ENCODE measurements at places on chromosomes 13 and 19.

GRCh38 chr13:49855930-49856329 is 63.4 kb upstream of the KPNA3 start:
- DNase-seq = no peak

- DNase-seq = no peak
Measured at GRCh38 chr19:45757695-45758094, 11.4 kb downstream of the SIX5 start.

DNA sequence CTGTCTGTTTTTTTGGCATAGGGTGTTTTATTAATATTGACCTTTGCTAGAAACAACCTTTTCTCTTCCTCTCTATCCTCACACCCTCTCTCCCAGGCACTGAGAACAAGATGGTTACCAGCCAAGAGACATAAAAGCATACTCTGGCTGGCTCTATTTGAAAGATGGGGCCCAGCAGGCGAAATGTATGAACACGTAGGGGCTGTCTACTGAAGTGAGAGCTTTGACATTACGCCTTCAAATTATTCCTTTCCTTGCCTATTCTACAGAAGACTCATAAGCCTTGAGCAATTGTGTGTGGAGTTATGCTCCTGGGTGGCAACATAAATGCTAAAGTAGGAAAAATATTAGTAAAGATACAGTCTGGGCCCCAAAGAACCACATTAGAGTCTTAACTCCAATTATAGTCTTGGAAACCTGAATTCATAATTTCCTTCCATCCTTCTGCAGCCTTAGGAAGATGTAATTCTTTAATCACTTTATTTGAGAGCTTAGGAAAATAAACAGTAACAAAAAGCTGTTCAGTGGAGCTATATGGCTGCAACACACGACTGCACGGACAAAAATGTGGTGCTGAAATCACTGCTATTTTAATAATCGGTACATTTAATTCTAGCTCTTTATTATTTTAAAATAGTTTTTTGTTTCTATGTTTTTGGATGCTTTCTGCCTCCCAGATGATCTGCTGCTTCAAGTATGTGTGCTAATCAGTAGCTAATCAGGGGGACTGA is 122.3 kb upstream of the RNF113B start:
- no peak for DNase-seq

DNA sequence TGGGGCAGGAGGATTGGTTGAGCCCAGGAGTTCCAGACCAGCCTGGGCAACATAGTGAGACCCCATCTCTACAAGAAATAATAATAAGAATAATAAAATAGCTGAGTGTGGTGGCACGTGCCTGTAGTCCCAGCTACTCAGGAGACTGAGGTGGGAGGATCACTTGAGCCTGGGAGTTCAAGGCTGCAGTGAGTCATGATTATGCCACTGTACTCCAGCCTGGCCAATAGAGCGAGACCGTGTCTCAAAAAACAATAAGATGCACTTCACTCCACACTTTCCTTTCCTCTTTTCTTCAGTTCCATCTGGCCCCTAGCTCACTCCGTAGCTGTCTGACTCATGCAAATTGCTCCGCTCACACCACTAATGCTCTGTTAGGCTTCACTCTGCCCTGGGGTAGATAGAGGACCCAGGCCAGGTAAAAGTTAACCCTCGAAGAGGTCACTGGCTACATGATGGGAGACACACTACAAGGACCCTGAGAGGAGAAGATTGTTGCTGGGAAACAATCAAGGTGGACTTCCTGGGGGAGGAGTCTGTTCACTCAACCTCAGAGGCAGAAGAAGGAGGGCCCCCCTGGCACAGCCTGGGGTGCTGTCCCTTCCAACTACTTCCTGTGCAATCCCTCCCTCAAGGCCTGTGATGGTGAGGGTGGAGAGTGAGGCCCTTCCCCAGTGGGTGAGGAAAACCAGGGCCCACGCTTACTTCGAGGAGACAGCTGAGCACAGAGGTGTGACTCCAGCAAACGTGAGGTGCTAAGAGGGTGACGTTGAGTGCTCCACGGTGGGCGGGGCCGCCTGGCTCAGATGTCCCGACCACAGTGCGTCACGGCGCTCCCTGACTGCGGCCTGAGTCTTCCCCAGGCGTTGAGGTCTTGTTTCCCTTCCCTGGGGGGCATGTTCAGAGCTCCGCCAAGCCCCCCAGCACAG is 8.8 kb upstream of the TNFSF9 start:
- no peak for DNase-seq

DNA sequence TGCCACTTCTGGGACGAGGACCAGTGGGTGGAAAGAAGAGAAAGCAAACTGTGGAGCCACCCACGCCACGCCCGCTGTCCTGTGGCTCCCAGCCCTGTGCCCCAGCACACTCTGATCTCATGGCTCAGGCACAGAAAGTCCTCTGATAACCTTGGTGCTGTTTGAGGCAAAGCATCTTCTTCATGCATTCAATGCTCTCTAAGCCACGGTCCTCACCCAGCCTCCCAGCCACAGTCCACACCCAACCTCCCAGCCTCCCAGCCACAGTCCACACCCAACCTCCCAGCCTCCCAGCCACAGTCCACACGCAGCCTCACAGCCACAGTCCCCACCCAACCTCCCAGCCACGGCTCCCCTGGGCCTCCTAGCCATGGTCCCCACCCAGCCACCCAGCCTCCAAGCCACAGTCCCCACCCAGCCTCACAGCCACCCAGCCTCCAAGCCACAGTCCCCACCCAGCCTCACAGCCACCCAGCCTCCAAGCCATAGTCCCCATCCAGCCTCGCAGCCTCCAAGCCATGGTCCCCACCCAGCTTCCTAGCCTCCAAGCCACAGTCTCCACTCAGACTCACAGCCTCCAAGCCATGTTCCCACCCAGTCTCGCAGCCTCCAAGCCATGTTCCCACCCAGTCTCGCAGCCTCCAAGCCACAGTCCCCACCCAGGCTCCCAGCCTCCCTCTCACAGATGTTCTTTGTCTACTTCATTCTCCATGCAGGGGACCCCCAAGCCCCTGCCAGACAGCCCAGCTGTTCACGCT is 74.9 kb downstream of the SOX1 start:
- DNase-seq = no peak

- no peak for DNase-seq
Measured at GRCh38 chr19:40585241-40585981, 8.7 kb downstream of the SHKBP1 start.

DNA sequence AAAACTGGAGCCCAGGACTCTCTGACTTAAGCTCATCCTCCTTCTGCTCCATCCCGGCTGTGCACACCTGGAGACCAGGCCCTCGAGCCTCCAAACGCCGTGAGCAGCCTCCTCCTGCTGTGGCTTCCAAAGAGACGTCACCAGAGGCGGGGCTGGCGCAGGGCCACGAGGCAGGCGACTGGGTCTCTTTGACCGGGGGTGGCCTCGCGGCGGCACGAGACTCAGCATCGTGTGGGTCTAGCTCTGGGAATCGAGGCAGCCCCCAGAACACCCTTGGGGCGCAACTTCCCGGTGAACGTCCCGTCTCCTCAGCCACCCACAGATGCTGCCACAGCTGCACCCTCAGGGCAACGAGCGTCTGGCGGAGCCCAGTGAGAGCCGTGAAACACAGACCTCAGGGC is 22.8 kb downstream of the RASA3 start:
- DNase-seq = peak; percentile 39

GRCh38 chr19:18697680-18698079 is 14.2 kb downstream of the CRTC1 start:
- no peak for DNase-seq

DNA sequence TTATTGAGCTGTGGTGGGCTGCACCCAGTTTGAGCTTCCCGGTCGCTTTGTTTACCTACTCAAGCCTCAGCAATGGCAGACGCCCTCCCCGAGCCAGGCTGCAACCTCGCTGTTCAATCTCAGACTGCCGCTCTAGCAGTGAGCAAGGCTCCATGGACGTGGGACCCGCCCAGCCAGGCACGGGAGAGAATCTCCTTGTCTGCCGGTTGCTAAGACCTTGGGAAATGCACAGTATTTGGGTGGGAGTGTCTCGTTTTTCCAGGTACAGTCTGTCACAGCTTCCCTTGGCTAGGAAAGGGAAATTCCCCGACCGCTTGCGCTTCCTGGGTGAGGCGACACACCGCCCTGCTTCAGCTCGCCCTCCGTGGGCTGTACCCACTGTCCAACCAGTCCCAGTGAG is 27.7 kb upstream of the UBAC2 start:
- no peak for DNase-seq

- no peak for DNase-seq
Measured at GRCh38 chr19:54310543-54310942, 2.4 kb downstream of the LILRA5 start.

DNA sequence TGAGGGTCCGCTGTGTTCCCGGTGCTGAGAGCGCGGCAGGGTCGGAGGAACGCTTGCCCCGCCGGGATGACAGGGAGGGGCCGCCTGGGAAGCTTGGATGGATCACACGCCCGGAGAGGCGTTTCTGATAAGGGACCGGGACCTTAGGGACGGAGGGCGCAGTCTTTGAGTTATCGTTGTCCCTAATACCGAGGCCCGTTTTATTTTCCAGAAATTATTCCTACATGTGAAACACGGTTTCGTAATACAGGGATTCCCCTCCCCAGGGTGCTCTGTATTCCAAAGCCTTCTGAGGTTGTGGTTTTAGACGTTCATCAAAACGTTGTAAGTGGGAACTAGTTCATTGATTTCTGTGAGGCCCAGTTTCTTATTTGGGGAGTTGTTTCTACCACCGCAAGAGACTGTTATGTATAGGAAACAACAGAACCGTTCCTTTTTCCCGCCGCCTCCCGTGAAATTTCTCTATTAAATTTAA is 752 bp downstream of the PDCD5 start:
- no peak for DNase-seq

DNA sequence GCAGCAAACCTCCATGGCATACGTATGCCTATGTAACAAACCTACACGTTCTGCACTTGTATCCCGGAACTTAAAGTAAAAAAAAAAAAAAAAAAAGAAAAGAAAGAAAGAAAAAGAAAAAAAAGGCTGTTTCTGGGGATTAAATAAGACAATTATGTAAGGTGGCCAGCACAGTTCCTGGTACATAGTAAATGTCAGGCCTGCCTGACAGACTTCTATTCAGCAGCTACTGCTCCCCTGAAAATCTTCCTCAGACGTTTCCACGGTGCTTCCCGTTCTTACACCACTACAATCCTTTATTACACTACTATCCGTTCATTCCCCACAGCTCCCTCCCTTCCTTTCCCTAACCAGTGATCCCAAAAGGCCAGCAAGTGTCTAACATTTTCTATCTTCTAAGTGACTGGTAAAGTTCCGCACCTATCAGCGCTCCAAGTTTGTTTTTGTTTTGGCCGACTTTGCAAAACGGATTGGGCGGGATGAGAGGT is 636 bp upstream of the RB1 start:
- no peak for DNase-seq

DNA sequence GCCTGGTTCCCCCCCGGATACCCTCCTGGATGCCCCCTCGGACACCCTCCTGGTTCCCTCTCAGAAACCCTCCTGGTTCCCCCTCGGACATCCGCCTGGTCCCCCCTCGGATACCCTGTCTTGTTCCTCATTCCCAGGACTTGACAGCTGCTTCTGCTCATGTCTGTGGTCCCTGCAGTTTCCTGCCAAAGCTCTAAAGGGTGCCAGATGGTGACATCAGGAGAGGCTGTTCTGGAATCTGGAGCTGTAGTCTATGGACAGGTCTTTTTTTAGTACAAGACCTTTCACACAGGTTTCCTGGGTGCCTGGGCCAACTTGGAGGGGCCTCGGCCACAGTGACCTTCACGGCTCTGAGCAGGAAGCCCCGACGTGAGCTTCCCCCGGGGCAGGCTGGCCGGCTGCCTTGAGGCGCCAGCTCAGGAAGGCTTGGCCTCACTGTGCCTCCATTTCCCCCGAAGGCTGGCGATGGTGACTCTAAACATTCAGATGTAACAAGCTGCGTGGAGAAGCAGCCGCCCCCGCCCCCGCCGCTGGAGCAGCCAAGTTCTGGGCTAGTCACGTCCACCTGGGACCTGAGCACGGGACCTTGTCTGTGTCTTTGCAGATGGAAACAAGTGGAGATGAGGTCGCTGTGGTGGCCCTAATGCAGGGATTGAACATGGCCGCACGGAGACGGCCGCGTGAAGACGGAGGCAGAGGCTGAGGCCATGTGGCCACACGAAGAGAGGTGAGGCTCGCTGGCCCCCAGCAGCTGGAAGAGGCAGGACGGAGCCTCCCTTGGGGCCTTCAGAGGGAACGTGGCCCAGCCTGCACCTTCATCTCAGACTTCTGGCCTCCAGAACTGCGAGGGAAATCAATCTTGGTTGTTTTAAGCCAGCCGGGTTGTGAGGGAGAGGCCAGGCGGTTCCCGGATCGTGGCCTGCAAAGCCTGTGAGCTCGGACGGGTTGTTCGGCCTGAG is 12.7 kb downstream of the SGTA start:
- no peak for DNase-seq

- DNase-seq = no peak
Measured at GRCh38 chr19:1118999-1119398, 15.2 kb downstream of the GPX4 start.

DNA sequence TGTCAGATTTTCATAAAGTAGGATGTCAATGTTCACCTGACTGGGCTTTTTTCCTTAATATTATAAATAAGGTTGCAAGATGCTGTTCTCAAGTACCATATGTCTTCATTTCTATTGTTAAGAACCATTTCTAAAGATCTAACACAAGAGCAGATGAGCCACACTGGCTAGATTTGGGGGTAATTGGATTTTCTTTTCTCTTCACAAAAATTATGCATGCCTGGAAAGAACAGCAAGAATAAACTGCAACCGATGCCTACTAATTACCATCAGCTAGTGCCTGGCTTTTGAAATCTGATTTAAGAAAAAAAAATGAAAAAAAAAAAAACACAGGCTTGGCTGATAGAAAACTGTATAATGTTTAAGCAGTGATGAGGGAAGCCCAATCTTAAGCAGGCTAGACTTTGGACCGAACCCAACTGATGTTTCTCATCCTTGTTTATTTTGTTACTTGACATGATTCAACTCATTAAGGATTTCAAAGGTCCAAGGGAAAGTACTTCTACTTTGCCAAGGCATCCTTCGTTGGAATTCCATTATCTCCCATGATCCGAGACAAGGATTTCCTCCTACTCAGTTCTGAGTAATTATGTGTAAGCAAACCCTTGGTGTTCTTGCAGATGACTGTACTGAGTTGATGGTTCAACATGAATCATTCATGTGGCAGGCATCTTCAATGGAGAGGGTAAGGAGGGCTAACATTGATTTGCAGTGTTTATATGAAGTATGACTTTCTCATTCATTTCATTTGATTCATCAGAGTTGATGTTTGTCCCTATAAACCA is 300.5 kb downstream of the SPRY2 start:
- DNase-seq = no peak

- DNase-seq = peak; percentile 26
Measured at GRCh38 chr19:19463348-19464117, 51.8 kb downstream of the TSSK6 start.

- DNase-seq = no peak
Measured at GRCh38 chr19:5676105-5676771, 4.1 kb downstream of the MICOS13 start.

- no peak for DNase-seq
Measured at GRCh38 chr13:33728271-33729037, 89.5 kb upstream of the RFC3 start.

DNA sequence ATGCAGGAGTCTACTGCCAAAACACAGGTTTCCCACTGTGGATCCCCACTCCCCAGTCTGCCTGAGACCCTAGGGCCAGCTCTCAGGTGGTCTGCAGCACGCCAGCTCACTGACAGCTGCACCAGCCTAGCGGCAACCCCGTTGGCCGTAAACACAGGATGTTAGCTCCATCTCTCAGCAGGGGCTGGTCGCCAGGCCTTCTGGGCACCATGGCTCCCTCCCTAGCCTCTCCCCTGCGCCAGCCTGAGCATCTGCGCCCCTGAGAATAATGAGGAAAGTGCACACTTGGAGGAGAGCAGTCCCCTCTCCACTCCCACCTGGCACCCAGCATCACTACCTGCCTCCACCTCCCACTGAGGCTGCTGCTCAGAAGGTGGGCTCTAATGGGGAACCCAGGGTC is 20.8 kb upstream of the EPHX3 start:
- no peak for DNase-seq
